ENCODE measurements at places on chromosomes 2 and 18. TPM values are rescaled to one million over a fixed set of nuclear protein-coding genes. Genes with fewer than 3 reads are reported as not detected.

DNA sequence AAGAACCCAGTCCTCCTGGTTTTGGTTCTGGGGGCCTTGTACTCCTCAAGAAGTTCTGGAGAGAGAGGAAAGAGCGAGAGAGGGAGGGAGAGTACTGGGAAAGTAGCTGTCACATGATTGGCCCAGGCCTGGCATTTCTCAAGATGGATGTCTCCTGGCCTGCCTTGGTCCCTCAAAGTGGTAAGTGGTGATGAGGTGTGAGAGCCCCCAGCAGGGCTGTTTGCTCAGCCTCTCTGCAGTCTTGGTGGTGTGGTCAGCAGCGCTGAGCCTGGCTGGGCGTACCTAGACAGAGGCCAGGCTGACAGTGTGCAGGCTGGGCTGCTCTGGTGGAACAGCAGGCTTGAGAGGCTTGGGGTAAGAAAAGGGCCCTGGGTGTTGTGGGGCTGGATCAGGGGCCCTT, 2.5 kb downstream of the SPEG start:
- H3K27me3 ChIP-seq = peaks cover 21% of the 10 kb centered on the region
- H3K27ac ChIP-seq = no peak overlapping the region
- no peaks in the 10 kb centered on the region for H3K36me3 ChIP-seq
- no peak overlapping the region for H3K4me3 ChIP-seq
- ATAC-seq = no peak
- H3K4me1 ChIP-seq = peaks cover 5% of the 10 kb centered on the region

Gene ZNF142
- 28.5 TPM for total RNA-seq

- H3K27me3 ChIP-seq = peaks cover 3% of the 10 kb centered on the region
- H3K4me3 ChIP-seq = no peak overlapping the region
- no peaks in the 10 kb centered on the region for H3K4me1 ChIP-seq
- H3K36me3 ChIP-seq = no peaks in the 10 kb centered on the region
- ATAC-seq = no peak
Measured at GRCh38 chr2:66507673-66508201, 72.8 kb downstream of the MEIS1 start.

DNA sequence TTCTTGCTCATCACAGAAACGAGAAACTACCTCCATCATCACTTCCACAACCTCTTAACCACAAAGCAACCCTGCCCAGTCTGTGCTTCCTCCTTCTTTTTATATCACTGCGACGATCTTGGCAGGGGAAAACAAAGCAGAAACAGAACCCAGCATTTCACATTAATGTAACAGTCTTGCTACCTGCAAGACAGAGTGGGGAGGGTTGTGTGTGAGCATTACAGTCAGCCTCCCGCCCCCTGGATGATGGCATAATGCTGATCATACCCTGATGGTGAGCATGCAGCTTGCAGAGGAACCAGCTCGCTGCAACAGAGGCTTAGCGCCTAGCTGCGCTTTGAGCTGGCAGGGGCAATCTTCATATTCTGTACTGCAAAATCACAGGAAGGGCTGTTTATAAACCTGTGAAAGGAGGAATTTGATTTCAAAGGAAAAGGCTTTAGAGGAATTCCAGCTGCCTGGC, 376.1 kb downstream of the IRS1 start:
- H3K27me3 ChIP-seq = peaks cover 7% of the 10 kb centered on the region
- H3K4me3 ChIP-seq = peak overlapping the region; percentile 63
- no peaks in the 10 kb centered on the region for H3K36me3 ChIP-seq
- ATAC-seq = peak; percentile 93
- H3K4me1 ChIP-seq = peaks cover 19% of the 10 kb centered on the region

DNA sequence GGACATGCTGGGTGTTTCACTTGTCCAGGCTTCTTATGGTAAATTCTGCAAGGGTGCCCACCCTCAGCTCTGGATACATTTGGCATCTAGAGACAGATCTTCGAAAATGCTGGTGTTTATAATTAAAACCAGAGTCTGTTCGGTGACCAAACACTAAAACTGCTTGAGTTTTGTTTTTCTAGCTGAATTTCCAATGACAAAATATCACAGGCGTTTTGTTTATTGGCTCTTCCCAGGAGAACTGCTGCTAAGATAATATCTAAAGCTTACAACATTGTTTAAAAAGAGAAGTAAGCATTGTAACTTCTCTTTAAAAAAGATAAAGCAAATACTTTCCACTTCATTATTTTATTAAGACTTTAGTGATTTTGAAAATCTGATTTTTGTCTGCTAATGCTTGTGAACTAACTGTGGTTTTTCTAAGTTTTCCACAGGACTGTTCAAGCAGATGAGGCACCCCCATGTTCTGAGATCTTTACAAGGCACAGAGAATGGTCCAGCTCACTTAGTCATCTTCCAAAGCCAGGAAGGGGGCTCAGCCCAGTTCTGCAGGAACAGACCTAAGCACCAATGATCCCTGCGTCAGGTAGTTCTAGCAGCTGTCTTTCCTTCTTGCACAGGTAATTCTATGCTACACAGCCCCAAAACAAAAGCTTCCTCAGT, 94.8 kb upstream of the LTBP1 start:
- H3K4me1 ChIP-seq = no peaks in the 10 kb centered on the region
- H3K27ac ChIP-seq = no peak overlapping the region
- no peaks in the 10 kb centered on the region for H3K36me3 ChIP-seq
- H3K4me3 ChIP-seq = no peak overlapping the region
- peaks cover 31% of the 10 kb centered on the region for H3K27me3 ChIP-seq
- ATAC-seq = no peak

Gene MAP2
- total RNA-seq = 0.26 TPM

Gene SIX2
- total RNA-seq = not detected

- H3K27ac ChIP-seq = no peak overlapping the region
- H3K4me1 ChIP-seq = no peaks in the 10 kb centered on the region
- H3K27me3 ChIP-seq = peaks cover 20% of the 10 kb centered on the region
Measured at GRCh38 chr2:213238753-213239495, 45.3 kb upstream of the SPAG16 start.

DNA sequence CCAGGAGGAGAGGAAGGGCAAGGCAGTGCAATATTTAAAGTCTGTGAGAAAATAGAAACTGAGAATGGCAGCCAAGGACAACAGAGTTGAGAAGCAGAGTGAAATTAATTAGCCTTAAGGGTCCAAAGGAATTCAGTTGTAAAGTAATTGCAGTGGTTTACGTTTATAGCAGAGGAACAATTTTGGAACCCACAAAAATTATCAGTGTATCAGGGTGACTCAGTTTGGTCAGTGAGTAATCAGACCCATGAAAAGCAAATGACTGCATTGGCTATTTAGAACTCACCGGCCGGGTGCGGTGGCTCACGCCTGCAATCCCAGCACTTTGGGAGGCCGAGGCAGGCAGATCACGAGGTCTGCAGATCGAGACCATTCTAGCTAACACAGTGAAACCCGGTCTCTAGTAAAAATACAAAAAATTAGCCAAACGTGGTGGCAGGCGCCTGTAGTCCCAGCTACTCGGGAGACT, 245.8 kb upstream of the SLC39A10 start:
- H3K27me3 ChIP-seq = no peaks in the 10 kb centered on the region
- H3K27ac ChIP-seq = no peak overlapping the region
- H3K4me3 ChIP-seq = no peak overlapping the region
- H3K4me1 ChIP-seq = peaks cover 4% of the 10 kb centered on the region
- H3K36me3 ChIP-seq = no peaks in the 10 kb centered on the region

DNA sequence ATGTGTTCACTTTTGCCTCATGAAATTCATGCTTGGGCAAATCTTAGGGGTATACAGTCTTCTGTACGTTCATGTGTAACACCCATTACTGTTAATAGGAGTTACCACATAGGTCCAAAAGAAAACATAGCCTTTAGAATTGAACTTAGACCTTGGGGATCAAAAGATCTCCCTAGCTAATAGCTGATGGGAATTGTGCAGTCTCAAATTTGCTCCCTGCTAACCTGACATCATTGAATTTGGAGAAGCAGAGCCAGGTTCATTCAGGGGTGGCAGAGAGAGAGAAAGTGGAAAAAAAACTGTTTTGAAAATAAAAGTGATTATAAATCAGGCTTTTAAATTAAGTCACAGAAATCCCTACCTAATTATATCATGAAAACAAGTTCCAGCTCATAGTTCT, 28.0 kb upstream of the PPP3R1 start:
- H3K36me3 ChIP-seq = no peaks in the 10 kb centered on the region
- ATAC-seq = no peak
- H3K4me1 ChIP-seq = no peaks in the 10 kb centered on the region
- H3K27me3 ChIP-seq = peaks cover 6% of the 10 kb centered on the region
- H3K4me3 ChIP-seq = no peak overlapping the region

- no peaks in the 10 kb centered on the region for H3K36me3 ChIP-seq
- peaks cover 13% of the 10 kb centered on the region for H3K27me3 ChIP-seq
- H3K27ac ChIP-seq = no peak overlapping the region
- H3K4me1 ChIP-seq = no peaks in the 10 kb centered on the region
- no peak for ATAC-seq
- H3K4me3 ChIP-seq = no peak overlapping the region
Measured at GRCh38 chr2:201661366-201661765, 18.1 kb upstream of the TMEM237 start.

- ATAC-seq = no peak
- H3K36me3 ChIP-seq = no peaks in the 10 kb centered on the region
- peaks cover 10% of the 10 kb centered on the region for H3K27me3 ChIP-seq
- peaks cover 21% of the 10 kb centered on the region for H3K4me1 ChIP-seq
- H3K4me3 ChIP-seq = peak overlapping the region; percentile 77
Measured at GRCh38 chr18:13219593-13220159, 1.1 kb downstream of the LDLRAD4 start.

Gene GKN1
- not detected for total RNA-seq

GRCh38 chr2:34003795-34004194, 404.7 kb upstream of the FAM98A start:
- ATAC-seq = no peak
- no peak overlapping the region for H3K4me3 ChIP-seq
- H3K27me3 ChIP-seq = no peaks in the 10 kb centered on the region
- H3K4me1 ChIP-seq = no peaks in the 10 kb centered on the region

GRCh38 chr18:62952807-62953206, 237.5 kb downstream of the PHLPP1 start:
- H3K27me3 ChIP-seq = no peaks in the 10 kb centered on the region
- H3K4me1 ChIP-seq = no peaks in the 10 kb centered on the region
- H3K4me3 ChIP-seq = no peak overlapping the region
- H3K36me3 ChIP-seq = no peaks in the 10 kb centered on the region
- ATAC-seq = no peak
- H3K27ac ChIP-seq = no peak overlapping the region

DNA sequence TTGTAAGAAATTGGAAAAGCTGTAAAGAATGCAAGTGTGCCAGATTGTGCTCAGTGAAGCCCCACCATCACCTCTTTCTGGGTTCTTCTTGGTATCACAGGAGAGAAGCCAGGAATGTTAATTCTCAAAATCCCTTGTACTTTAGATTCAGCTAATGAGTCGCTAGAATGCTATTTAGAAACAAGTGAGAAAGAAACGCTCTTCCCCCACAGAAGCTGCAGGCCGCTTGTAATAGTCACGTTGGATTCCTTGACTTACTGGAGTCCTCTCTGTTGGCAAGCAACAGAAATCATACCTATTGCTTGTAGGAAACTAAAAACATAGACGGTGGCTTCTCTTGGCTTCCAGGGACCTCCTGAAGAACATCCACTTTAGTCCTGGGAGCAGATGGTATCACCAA, 375.6 kb upstream of the LRATD1 start:
- no peaks in the 10 kb centered on the region for H3K4me1 ChIP-seq
- H3K27me3 ChIP-seq = no peaks in the 10 kb centered on the region
- ATAC-seq = no peak
- no peak overlapping the region for H3K27ac ChIP-seq

DNA sequence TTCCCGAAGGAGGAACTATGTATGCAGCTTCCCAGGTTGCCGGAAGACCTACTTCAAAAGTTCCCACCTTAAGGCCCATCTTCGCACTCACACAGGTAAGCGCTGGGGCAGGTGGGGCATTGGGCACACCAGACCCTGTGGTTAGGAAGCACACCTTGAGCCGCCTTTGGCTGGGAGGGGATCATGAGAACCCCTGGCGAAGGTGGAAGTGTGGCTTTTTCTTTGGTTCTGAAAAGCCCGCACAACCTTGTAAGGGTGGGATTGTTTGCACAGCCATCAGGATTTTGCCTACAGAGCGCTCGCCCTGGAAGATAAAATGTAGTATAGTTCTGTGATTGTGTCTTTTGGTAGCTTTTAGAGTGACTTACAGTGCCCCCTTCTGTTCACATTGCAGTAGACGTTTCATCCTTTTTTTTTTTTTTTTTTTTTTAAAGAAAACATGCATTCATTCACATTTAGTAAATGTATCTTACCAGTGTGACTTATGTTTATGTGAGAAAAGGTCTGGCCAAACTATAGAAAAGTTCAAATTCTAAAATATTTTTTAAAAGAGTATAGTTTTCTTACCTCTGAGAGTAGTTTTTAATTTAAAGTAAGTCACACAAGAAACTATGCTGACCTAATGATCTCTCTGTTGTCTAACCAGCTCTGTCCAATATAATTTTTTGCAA, 5.3 kb downstream of the KLF11 start:
- no peaks in the 10 kb centered on the region for H3K27me3 ChIP-seq
- no peak for ATAC-seq
- peaks cover 4% of the 10 kb centered on the region for H3K4me1 ChIP-seq

Gene FOXI3
- not detected for total RNA-seq

- H3K36me3 ChIP-seq = no peaks in the 10 kb centered on the region
- H3K4me3 ChIP-seq = no peak overlapping the region
- H3K27me3 ChIP-seq = no peaks in the 10 kb centered on the region
- no peak overlapping the region for H3K27ac ChIP-seq
- ATAC-seq = no peak
Measured at GRCh38 chr2:17181051-17181752, 337.0 kb downstream of the RAD51AP2 start.

- peaks cover 33% of the 10 kb centered on the region for H3K27me3 ChIP-seq
- no peak for ATAC-seq
- no peak overlapping the region for H3K27ac ChIP-seq
- H3K36me3 ChIP-seq = no peaks in the 10 kb centered on the region
- no peak overlapping the region for H3K4me3 ChIP-seq
- H3K4me1 ChIP-seq = no peaks in the 10 kb centered on the region
Measured at GRCh38 chr2:222057347-222058073, 241.3 kb downstream of the PAX3 start.

GRCh38 chr2:114259389-114259788, 183.1 kb upstream of the DPP10 start:
- H3K36me3 ChIP-seq = no peaks in the 10 kb centered on the region
- no peak overlapping the region for H3K27ac ChIP-seq
- ATAC-seq = no peak
- H3K4me1 ChIP-seq = no peaks in the 10 kb centered on the region
- no peak overlapping the region for H3K4me3 ChIP-seq
- peaks cover 16% of the 10 kb centered on the region for H3K27me3 ChIP-seq

- ATAC-seq = no peak
- no peak overlapping the region for H3K4me3 ChIP-seq
- no peaks in the 10 kb centered on the region for H3K27me3 ChIP-seq
- no peaks in the 10 kb centered on the region for H3K36me3 ChIP-seq
- peaks cover 21% of the 10 kb centered on the region for H3K4me1 ChIP-seq
Measured at GRCh38 chr2:203993011-203993410, 56.4 kb downstream of the ICOS start.
